ENCODE measurements at places on chromosomes 1 and 21.
A peak's percentile ranks its signal among the peaks of the same experiment; 100 is the strongest.

DNA sequence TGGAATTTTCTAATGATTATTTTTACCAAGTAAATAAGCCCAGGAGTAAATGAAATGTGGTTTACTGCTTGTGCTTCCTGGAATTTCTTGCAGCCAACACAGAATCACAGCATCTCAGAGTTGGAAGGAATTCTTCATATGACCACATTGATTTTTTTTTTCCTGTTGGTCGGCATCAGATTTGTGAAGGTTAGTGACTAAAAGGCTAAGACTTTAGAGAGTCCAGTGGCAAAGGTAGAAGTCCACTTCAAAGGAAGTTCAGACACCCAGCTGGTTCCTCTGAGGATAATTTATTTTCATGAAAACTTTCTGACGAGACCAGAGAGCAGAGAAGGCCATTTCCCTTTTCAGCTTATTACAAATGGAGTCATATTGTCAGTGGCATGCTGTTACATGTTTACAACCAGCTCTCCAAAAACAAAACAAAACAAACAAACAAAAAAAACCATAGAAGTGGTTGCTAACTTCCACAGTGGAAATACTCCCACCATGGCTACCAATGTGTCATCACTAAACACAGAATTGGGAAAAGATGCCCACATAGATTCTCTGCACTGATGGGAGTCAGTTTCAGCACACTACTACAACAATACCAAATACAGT lies 77.2 kb upstream of the CDC42BPA start:
- DNase-seq, result peak; percentile 75

DNA sequence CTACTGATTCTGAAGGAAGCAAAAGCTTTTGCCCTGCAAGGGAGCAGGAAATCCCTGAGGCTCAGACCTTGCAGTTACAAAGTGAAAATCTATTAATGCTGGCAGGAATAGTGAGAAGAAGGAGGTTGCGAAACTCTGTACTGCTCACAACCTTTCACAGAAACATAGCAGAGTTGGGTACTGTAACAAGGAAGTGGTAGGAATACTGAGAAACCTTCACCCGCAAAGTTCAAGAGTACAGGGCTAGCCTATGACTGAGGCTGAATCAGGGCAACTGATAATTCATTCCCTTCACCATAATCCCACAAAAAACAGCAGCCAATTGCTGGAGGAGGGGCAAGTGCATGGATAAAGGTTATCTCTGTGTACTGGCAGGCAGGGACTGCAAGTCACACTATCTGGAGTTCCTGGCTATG lies 23.9 kb upstream of the KCTD3 start:
- peak; percentile 4 for DNase-seq

GRCh38 chr1:147162093-147162492 lies 10.2 kb downstream of the PRKAB2 start:
- DNase-seq, result no peak

DNA sequence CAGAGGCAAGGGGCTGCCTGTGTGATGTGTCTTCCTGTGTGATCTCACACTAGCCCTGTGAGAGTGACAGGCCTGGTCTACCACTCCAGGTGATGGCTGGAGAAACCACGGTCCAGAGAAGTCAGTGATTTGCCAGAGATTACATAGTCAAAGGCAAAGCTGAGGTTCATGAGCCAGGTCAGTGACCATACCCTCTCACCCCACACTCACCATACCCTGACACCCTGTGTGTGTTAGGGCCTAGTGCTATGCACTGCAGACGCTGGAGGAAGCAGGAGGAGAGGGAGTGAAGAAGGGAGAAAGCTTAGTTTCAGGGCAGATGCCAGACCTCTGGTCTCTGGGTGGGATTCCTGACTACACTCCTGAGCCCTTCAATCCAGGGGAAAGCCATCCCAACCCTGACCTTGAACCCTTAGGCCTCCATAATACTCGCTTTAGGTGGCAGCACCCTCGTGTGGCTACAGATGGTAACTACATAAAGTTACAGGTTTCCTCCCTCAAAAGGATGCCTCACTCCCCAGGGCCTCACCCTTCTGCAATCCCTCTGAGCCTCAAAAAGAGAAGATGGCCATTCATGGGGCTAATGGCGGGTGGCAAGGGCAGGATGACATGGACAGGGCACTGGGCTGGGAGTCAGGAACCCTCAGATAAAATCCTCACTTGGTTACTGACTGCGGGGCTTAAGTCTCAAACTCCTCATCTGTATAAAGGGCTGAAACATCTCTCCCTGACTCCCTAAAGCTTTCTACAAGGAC lies 20.8 kb upstream of the SDC3 start:
- DNase-seq, result peak; percentile 58

- no peak for DNase-seq
Observed at GRCh38 chr1:214303141-214303930, 22.4 kb downstream of the SMYD2 start.

- DNase-seq, result no peak
Observed at GRCh38 chr1:5643360-5644107, 348.7 kb downstream of the NPHP4 start.

DNA sequence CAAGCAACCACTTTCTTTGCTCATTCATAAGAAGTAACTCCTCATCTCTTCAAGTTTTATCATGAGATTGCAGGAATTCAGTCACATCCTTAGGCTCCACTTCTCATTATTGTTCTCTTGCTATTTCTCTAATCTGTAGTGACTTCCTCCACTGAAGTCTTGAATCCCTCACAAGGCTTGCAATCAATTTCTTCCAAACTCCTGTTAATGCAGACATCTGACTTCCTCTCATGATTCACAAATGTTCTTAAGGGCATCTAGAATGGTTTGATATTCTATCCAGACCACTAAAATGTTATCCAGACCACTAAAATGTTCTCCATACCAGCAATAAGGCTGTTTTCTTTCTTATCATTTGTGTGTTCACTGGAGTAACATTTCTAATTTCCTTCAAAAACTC lies 528.1 kb downstream of the DPYD start:
- peak; percentile 31 for DNase-seq

- no peak for DNase-seq
Observed at GRCh38 chr1:215007880-215008279, 74.7 kb upstream of the KCNK2 start.

GRCh38 chr1:86965827-86966182 lies 51.4 kb downstream of the HS2ST1 start:
- DNase-seq, result no peak

DNA sequence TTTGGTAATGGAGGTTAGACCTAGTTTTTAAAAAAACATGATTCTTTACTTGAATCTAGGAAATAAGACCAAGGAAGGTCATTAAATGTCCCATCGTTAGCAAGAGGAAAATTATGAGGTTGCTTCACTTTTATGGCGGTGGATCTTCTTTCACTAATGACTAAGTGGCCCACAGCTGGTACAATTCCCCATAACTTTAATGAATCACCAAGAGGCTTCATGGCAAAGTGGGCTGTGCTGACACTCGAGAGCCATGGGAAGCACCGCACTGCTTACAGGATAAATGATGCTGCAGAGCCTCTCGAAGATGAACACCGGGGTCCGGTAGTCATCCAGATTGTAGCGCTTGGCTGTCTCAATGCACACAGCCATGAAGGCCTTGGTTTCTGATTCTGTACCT lies 108.8 kb downstream of the UBR4 start:
- DNase-seq, result no peak

DNA sequence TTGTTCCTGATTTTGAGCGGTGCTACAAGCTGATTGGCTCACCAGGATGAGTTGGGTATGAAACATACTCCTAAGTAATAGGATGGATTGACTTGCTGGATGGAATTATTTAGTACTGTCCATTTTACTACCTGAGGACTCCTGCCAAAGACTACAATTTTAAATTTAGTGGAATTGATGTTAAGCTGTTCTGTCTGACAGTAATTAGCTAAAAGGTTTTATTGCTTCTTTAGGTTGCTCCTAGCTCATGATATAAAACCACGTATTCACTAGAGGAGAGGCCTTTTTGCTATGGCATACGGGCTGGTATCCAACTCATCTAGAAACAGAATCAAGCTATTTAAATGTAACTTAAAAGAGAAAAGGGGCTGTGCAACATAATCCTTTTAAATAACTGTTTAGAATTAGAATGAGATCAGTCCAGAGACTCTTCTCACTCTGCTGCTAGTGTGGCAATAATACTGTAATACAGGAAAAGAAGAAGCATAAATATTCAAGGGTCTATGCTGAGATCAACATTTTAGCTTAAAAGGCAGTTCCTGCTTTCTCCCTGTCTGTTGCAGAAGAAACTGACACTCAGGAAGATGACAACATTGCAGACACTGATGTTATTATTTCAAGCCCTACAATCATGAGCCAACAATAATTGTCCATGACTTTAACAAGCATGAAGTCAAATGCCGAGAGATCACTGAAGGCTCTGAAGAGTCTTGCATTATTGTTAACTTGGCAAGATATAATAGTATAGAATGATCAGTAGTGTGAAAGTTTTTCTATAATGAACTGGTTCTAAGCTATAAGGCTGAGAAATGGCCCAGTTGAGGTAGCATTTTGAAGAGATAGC lies 258.7 kb upstream of the ADGRL4 start:
- no peak for DNase-seq

DNA sequence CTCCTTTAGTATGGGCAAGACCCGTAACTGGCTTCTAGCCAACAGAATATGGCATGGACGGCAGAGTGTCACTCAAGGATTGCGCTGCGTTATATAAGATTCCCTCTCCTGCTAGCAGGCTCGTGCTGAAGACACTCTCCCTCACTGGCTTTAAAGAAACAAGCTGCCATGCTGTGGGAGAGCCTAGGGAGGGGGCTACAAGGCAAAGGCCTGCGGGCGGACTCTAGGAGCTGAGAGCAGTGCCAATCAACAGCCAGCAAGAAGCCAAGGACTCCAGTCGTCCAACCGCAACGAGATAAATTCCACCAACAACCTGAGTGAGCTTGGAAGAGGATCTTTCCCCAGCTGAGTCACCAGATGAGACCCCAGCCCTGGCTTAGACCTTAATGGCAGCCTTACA lies 45.9 kb upstream of the GPR157 start:
- DNase-seq, result no peak

DNA sequence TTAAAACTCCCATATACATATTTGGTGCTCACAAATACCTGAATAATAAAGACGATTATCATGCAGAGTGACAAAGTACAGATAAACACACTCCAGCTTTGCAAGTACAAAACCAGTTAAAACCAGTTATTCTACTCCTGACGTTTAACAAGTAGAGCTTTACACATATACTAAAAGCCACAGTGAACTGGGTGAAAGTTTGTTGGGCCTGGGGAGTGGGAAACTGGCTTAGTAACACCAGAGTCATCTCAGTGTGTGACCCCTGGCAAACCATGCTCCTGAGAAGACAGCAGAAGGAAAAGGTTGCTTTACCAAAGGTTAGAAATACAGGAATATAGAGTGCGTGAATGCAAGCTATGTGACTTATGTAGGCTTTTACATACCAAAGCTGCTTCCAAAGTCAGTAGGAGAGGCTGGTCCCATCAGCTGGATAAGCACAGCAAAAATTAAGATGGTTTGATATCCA lies 148.1 kb downstream of the NRIP1 start:
- peak; percentile 24 for DNase-seq

DNA sequence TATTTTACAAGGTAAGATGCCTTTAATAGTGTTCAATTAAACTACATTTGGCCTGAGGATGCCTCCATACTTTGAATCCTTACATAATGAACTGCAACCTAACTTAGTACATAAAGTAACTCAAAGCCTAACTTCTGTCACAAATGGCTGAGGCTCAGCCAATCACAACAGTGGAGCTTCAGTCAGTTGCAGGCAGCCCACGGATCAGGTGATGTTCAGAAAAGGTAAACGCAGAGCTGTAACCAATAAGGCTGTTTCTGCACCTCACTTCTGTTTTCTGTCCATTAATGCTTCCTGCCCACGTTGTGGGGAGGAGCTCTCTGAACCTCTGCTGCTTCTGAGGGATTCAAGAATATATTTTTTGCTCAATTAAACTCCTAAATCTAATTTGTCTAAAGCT lies 94.8 kb upstream of the KIAA0040 start:
- DNase-seq, result no peak

DNA sequence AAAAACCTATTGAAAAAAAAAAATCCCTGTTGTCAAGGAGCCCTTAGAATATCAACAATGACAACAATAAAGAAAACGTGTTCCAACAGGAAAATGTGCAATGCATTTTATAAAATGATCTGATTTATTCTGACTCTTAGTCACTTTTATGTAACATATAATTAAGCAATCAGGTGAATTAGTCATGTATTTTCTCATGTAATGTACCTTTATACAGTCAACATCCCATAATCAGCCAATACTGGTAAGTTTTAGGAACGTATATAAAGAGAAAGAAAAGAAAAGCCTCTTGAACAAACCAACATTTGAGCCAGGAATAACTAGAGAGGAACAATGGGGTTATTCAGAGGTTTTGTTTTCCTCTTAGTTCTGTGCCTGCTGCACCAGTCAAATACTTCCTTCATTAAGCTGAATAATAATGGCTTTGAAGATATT lies at the start of gene CLCA4:
Gene CLCA4, plus strand, starts transcription at position 292 of the 435 bp plus-strand sequence. Its CDS starts 42 bp downstream, at position 334.
- no peak for DNase-seq

DNA sequence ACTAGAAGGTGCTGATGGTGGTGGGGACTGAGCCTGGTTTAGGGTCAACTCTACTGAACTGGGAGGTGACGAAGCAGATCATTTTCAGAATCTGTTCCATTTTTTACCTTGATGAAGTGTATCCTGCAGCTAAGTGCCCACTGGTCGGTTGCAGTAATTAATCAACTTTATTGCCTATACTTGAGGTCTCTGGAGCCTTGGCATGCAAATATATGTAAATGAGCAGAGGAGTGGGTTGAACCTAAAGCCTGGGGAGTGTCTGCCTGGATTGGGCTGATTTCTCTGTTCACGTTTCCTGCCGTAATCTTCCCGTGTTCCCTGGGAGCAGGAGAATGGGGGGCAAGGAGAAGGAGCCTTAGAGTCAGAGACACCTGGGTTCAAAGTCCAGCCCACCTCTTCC lies 286.8 kb downstream of the PTPRU start:
- no peak for DNase-seq

- no peak for DNase-seq
Observed at GRCh38 chr1:30684259-30684658, 39.1 kb downstream of the MATN1 start.

- no peak for DNase-seq
Observed at GRCh38 chr1:192418552-192419285, 101.9 kb downstream of the RGS21 start.

- no peak for DNase-seq
Observed at GRCh38 chr1:64496606-64497005, 26.7 kb downstream of the CACHD1 start.

Data from astrocyte of the hippocampus (primary cell).